ENCODE measurements at places on chromosomes 12 and 14. TPM values are rescaled to one million over a fixed set of nuclear protein-coding genes. Genes with fewer than 3 reads are reported as not detected.

The C12orf56 gene
- total RNA-seq, result 5.7 TPM

The TAS2R10 gene
- 0.58 TPM for total RNA-seq

The ZCRB1 gene
- total RNA-seq, result 29.7 TPM

The HCAR3 gene
- total RNA-seq, result not detected

GRCh38 chr14:70152081-70152480 lies 36.7 kb downstream of the SLC8A3 start:
- DNase-seq, result no peak

DNA sequence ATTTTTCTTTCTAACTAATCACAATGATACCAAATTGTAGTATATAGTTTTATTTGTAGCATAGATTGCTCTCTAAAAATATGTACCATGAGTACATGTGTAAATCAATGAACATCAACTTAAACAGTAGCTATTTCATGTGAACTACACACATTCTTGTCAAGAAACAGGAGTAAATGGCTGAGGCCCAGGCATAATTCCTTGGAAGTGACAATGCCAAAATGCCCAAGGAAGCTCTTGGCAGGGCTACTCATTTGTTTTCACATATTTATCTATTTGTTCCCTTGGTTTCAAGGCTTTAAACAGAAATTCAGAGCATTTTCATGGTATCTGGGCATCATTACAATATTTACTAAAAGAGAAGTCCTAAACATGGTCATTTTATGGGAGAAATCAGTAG lies 165.7 kb downstream of the SLC16A7 start:
- no peak for DNase-seq

- DNase-seq, result peak; percentile 84
Observed at GRCh38 chr14:52960627-52961026, 9.8 kb upstream of the FERMT2 start.

- peak; percentile 84 for DNase-seq
Observed at GRCh38 chr14:55129428-55130195, 560 bp downstream of the LGALS3 start.

DNA sequence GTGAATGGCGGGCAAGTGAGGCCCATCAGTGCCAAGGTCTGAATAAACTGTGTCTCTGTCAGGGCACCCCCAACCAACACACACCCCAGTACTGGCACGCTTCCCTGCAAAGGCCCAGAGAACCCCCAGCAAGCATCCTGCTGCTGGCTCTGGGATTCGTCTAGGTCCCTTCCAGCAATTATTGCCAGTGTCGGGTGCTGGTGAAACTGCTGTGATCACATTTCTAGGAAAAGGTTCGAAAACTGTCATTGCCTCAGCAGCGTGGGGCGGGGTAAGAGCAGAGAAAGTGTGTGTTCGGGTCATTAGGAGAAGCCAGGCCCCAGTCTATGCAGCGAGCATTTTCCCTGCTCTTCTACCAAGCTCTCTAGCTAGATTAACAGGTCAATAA lies 2.5 kb downstream of the FAM222A start:
- no peak for DNase-seq

- no peak for DNase-seq
Observed at GRCh38 chr12:25524366-25524765, 28.7 kb downstream of the LMNTD1 start.

Measured in PC-3 (cell line).